HS-27A (cell line): ENCODE measurements at places on chromosomes 6 and 20.

- no peak for DNase-seq
These were observed 18.6 kb downstream of the UCKL1 start for GRCh38 chr20:63937596-63937995.

GRCh38 chr6:145531822-145532221, 203.5 kb downstream of the EPM2A start:
- no peak for DNase-seq

GRCh38 chr20:50980851-50981713, 22.5 kb downstream of the MOCS3 start:
- DNase-seq, result peak; percentile 53

DNA sequence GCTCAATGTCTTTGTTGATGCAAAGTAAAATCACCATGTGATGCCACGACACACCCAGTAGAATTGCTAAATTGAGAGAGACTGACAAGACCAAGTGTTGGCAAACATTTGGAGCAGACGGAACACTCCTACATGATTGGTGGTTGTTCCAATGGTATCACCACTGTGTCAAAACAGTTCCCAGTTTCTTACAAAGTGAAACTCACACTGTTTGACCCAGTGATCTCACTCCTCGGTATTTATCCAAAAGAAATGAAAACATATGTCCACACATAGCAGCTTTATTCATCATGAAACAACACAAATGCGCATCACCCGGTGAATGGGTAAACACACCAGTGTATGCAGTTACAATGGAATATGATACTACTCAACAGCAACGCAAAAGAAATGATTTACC, 74.0 kb upstream of the SULF2 start:
- DNase-seq, result no peak

- no peak for DNase-seq
These were observed 41.0 kb upstream of the SIRPA start for GRCh38 chr20:1854246-1854645.

- no peak for DNase-seq
These were observed 167.2 kb downstream of the ARID1B start for GRCh38 chr6:156944412-156944811.

DNA sequence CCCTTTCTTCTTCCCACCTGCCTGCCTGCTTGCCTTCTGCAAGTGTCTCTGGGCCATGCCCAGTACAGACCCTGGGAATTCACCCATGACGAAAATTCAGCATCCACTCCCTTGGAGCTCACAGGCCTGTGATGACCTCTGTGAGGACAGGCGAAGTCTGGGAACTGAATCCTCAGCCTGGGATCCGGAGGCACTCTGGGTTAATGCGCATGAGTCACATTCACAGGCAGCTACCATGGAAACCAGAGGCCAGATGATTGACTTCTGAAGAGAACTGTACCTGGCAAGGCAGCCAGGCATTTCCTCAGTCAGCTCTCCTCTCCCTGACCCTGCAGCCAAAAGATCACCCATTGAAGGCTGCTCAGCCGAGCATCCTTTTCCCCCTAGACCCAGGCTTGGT, 41.0 kb downstream of the SLC9A8 start:
- no peak for DNase-seq

- no peak for DNase-seq
These were observed 223.7 kb downstream of the DLL1 start for GRCh38 chr6:170067181-170067641.

DNA sequence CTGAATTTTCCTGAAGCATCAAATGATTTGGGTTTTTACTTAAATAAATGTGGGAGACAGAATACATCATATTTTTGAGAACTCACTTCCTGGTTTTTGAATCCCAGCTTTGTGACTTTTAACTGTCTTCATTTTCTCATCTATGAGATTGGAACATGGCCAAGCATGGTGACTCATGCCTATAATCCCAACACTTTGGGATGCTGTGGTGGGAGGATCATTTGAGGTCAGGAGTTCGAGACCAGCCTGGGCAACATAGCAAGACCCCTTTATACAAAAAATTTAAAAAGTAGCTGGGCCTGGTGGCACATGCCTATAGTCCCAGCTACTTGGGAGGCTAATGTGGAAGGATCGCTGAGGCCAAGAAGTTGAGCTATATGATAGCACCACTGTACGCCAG, 122.3 kb downstream of the QKI start:
- no peak for DNase-seq

DNA sequence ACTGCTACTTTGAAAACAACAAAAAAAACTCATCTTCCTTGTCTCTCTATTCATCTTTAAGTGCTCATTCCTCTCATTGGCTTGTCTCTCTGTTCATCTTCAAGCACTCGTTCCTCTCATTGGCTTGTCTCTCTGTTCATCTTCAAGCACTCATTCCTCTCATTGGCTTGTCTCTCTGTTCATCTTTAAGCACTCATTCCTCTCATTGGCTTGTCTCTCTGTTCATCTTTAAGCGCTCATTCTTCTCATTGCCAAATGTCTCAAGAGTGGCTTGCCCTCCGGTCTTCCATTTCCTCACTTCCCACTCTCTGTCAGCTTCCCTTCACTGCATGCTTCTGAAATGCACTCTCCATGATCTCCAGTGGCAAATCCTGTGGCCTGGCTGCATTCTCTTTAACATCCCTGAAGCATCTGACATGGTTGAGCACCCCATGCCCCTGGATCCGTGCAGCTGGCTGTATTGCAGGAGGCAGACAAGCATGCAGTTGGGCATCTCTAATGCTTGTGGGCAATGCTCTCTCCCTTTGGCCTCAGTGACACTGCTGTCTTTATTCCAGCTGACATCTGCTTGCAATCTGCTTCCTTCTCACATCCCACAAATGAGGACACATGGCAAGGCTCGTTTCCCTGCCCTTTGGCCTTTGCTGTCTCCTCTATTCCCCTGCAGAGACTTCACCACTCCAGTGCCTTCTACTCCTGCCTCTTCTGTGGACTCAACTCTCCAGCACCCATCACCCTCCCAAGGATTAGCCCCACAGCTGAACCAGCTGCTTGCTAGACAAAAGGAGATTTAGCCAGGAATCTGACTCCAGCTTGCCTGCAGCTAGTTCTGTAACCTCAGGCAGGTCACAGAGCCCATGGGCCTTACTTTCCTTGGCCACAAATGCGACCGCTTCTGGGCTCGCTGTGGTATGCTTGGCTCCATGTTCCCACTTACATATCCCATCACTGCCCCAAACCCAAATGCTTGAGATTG, 143.2 kb upstream of the SNX9 start:
- no peak for DNase-seq

GRCh38 chr6:138815797-138816528, 20.1 kb downstream of the ECT2L start:
- peak; percentile 22 for DNase-seq

- no peak for DNase-seq
These were observed 244.1 kb upstream of the QKI start for GRCh38 chr6:163170294-163170883.

- DNase-seq, result peak; percentile 52
These were observed 38.1 kb downstream of the JARID2 start for GRCh38 chr6:15283986-15284361.

DNA sequence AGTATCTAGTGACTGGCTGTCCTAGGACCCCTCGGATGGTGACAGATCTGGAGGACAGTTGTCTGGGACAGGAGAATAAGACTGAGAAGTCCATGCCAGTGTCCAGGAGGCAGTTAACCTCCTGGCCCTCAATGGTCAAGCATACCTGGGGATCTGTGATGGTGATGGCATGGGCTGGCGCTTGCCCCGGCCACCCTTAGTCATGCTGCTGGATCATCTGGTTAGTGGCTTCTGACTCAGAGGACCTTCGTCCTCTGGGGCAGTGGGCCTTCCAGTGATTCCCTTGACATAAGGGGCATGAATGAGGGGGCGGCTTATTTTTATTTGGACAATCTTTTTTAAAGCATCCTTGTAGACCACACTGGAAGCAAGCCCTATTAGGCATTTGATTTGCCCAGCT, 24.0 kb upstream of the SF3B5 start:
- DNase-seq, result no peak

DNA sequence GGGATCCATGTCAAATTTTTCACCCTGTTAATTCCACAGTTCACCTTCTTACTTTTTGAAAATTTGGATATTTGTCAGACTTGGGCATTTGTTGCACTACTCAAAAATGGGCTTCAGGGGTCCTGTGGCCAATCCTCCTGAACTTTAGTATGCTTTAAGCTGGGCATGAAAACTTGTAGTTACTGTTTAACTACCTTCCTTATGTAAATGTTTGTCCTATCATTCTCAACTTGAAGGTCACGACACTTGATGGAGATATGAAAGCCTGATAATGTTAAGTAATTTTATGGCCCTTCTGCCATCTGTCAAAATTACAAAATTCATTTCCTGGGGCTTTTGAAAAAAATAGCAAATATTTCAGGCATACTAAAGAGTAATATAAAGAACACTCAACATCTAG, 4.2 kb upstream of the ZNF311 start:
- no peak for DNase-seq

- DNase-seq, result no peak
These were observed 211.2 kb downstream of the PHACTR1 start for GRCh38 chr6:12927746-12928145.

DNA sequence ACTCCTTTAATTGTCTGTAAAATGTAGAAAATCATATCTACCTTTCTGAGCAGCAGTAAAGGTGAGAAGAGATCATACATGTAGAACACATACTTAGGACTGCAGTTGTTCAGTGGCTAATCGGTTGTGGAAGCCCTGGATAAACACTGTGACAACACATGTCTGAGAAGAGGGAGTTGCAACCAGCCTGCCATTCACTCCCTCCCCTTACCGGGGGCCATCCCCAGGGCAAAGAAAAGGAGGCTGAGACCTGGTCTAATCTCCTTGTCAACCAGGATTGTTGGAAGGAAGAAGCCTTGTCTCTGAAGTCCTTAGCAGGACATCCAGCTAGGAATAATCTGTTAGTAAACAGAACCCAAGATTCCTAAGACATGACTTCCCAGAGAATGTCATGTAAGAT, 462.5 kb upstream of the AGPAT4 start:
- no peak for DNase-seq

DNA sequence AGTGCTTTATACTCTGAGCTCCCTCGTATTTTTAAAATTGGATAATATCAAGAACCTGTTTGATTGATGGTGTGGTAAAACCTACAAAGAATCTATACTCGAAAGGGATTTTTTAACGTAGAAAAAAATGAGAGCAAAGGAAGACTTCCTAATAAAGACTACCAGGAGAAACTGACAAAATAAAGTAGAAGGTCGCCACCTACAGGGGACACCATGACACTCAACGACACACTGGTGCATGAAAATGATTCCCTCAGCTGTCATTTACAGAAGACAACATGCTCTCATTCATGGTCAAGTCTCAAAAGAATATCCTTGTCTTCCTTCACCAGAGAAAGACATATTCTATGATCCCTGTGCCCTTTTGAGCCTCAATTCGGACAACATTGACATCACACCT, 10.1 kb upstream of the NHSL1 start:
- DNase-seq, result no peak

DNA sequence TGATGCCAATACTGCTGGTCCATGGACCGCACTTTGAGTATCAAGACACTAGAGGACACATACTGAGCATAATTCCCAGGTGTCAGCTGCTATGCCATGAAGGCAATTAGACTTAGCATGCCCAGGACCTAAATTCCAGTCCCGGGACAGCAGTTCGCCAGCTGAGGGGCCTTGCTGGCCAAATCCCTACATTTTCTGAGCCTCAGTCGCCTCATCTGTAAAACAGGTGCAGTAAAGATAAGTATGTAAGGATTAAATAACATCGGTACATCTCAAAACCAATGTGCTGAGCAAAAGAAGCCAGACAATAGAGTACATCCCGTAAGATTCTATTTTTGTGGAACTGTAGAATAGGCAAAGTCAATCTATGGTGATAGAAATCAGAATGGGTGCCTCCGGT, 1.0 kb downstream of the BFSP1 start:
- no peak for DNase-seq

- DNase-seq, result no peak
These were observed 109.3 kb downstream of the HACE1 start for GRCh38 chr6:104750449-104750848.

GRCh38 chr6:69732640-69733039, 64.2 kb downstream of the LMBRD1 start:
- DNase-seq, result no peak

DNA sequence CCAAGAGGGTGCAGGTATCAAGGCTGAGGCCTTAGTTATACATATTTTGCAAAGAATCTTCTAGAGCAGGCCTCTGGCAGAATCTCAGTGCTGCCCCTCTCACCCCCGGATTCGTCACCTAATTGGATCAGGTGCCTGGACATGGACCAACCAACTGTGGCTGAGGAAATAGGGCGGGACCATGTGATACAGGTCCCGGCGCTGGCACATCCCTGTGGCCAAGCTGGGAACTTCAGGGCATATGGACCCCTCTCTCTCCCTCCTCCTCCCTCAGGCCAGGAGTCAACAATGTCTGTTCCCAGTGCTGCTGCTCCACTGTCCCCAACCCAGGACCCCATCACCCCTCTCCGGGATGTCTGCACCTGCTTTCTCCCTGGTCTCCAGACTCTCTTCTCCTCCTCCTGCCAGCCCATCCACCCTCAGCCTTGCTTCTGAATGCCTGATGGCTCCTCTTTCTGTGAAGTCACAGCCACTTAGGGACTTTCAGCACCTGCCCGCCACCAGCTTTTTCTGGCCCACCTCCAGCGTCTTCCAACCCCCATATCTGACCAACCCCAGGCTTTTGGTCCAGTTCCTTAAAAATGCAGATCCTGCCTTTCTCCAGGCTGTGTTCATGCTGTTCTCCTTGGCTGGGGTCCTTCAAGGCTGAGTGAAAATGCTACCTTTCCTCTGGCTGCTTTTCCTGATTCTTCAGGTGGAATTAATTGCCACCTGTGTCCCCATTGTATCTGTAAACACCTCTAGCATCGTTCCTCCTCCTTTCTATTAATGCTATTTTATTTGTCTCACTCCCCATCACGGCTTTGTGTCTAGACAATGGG, 19.0 kb upstream of the MLN start:
- no peak for DNase-seq

- no peak for DNase-seq
These were observed 19.0 kb downstream of the HIVEP1 start for GRCh38 chr6:12030993-12031550.

GRCh38 chr6:19802656-19803055, 34.5 kb upstream of the ID4 start:
- DNase-seq, result no peak

GRCh38 chr20:40980828-40981310, 47.8 kb upstream of the TOP1 start:
- DNase-seq, result no peak

DNA sequence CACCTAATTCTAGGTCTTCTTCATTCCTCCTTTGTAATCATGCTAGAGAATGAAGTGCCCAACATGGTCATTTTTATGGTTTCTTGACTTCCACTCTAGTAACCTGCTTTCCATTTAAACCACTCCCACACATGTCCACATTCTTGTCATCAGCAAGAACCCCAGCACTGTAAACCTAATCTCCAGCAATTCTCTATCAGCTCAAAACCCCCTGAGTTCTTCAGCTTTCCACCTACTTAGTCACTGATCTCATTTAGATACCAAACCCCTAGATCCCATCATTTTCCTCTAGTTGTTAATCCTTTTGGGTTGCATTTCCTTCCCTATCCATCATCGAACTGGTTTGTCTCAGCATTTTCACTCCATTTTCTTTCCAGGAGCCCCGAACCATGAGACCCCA, 49.7 kb downstream of the GOPC start:
- DNase-seq, result no peak

- DNase-seq, result no peak
These were observed 556.6 kb upstream of the CDH4 start for GRCh38 chr20:60695226-60696000.

GRCh38 chr6:44115866-44116265, 11.4 kb downstream of the MRPL14 start:
- DNase-seq, result no peak
